Glutamatergic neuron (in vitro differentiated cells): ENCODE measurements at places on chromosomes 1 and 21.

DNA sequence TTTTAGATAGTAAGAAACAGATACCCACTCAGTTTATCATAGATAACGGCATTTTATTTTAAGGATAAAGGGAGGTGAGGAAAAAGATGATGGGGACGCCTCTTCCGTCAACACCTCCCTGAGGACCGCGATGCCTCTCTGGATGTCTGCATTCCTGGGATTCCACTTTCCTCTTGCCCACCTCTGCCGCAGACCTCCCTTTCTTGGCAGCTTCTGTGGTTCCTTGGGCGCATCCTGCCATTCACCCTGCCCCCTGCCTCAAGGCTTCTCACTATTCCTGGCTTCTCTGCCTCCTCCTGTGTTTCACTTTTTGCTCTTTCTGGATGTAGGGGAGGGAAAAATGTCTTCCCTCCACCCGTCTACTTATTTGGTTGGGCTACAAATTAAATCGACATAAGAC is 19.9 kb downstream of the HUNK start:
- DNase-seq: no peak

DNA sequence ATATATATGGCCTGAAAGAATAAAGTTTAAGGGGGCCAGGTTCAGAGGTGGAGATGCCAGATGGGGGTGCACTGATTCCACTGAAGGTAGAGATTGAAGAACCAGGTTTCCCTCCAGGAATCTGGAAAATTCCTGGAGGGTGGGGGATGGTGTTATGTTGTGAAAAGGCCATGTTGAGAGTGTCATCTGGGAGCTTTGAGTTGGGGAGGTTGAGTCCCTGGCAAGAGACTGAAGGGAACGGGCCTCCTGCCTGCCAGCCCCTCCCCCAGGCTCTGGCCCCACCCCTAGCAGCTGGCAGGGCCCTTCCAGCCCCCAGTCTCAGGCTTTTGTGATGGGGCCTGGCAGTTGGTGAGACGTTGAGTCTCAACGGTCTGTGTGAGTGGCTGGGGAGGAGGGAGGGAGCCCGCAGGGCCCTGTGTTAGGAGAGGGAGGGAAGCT is 4.1 kb downstream of the PTPRU start:
- peak; percentile 52 for DNase-seq

DNA sequence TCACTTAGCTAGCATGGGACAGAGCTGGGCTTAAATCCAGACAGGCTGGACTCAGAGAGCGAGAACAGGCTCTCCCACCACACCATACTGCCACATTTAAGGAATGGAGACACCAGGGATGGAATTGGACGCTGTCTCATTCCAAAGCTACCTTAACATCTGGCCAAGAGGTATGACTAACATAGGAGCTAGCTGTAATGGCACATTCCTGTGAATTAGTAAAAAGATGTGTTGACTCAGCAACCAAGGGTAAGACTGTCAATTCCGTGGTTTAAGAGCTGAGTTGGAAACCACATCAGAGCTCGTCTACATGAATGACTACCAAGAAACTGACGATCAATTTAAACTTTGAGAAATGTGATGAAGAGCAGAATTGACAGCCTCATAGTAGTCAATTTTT is 8.3 kb upstream of the TNFRSF9 start:
- no peak for DNase-seq

- no peak for DNase-seq
These were observed 45.0 kb upstream of the EPS8L3 start for GRCh38 chr1:109808703-109809102.

- DNase-seq: no peak
These were observed 8.4 kb downstream of the MTF2 start for GRCh38 chr1:93087532-93087931.

DNA sequence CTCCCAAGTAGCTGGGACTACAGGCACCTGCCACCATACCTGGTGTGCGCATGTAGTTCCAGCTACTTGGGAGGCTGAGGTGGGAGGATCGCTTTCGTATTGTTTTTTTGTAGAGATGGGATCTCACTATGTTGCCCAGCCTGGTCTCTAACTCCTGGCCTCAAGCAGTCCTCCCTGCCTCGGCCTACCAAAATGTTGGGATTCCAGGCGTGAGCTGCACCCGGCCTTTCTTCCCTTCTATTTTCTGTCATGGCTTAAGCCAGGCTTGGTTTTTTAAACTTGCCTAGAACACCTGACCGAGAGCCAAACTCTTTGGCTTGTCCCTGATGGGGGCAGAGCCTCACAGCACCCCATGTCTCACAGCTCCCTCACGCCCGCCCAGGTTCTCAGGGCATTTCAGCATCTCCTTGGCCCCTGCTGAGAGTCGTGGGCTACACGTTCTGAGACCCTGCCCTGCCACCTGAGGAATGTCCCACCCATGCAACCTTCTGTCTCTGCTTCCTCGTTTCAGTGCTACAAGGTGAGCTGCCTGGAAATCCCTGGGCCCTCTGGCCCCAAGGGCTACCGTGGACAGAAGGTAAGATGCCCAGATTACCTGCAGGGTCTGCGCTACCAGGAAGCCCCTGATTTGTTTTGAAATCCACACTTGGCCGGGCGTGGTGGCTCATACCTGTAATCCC is 15.7 kb downstream of the COL6A2 start:
- DNase-seq: no peak
